Adipocyte (in vitro differentiated cells): ENCODE measurements at places on chromosomes 5 and 9.

DNA sequence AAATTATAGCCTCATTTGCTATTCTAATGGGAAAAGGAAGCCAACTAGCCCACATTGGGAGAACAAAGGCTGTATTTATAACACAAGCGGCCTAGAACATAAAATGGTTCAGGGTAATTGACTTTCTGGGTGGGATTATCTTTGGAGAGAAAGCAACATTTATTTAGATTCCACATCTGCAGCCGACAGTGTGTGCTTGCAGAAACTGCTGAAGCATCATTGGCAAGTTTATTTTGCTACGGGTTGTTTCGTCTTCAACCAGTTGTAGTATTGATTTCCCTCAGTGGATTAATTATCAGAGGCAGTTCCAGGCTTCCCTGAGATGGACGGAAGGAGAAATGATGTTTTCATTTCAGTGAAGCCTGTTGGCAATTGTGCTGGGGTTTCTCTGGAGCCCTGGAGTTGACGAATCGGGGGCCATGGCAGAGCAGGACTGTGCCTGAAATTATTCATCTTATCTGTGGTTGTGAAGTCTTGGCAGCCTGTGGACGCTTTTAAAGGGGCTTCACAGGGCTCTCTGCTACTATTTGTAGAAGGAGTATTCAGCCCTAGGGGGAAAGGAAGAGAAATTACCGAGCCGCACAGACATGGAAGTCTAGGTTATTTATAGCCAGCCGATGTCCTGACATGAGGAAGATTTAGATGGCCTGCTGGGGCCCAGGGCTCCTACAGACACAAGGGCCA, 290.6 kb upstream of the IRX4 start:
- DNase-seq = no peak

- peak; percentile 33 for DNase-seq
These were observed 45.3 kb downstream of the FBXW11 start for GRCh38 chr5:171961117-171961516.

DNA sequence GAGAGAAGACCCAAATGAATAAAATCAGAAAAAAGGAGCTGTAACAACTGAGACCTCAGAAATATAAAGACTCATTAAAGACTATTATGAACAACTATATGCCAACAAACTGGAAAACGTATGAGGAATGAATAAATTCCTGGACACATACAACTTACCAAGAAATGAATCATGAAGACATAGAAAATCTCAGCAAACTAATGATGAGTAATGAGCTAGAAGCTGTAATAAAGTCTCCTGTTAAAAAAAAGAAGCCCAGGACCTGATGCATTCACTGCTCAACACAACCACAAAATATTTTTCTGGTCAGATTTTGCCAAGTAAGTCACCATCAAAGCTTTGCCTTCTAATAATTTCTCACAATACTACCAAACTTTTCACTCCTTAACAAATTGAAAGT, 666.7 kb downstream of the LRRC70 start:
- no peak for DNase-seq

GRCh38 chr9:128242828-128243214, 33.0 kb downstream of the GOLGA2 start:
- no peak for DNase-seq

DNA sequence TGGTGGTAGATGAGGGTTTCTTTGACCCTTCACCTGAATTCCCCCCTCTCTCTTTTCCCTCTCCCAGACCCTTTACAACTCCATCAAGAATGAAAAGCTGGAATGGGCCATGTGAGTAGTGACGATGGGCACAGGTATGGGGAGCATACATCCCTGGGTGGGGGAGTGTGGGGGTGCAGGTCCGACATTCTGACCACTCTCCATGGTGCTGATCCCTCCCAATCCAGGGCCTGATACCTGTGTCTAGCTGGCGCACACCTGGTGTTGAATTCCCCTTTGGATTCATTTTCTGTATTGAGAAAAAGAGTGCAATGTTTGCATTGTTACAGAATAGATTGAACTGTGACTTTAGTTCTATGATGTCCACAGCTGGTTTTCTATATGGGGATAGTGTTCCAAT, 40.0 kb downstream of the PSD2 start:
- no peak for DNase-seq

GRCh38 chr5:113531481-113532159, 18.1 kb downstream of the YTHDC2 start:
- peak; percentile 11 for DNase-seq

DNA sequence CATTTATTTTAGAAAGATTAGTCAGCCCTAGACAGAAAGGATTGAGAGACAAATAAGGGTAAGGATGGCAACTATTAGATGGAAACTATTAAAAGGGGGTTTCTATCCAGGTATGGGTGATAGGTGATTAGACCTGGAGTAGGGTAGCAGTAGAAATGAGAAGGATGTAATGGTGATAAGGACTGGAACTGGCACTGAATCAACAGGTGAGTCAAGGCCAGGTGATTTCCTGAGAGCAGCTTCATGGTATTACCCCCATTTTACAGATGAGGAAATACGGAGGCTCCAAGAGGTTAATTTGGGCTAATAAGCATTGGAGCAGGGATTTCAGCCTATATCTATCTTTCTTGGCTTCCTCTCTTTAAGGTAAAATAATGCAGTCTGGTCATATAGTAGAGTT, 55.7 kb downstream of the CAST start:
- no peak for DNase-seq

DNA sequence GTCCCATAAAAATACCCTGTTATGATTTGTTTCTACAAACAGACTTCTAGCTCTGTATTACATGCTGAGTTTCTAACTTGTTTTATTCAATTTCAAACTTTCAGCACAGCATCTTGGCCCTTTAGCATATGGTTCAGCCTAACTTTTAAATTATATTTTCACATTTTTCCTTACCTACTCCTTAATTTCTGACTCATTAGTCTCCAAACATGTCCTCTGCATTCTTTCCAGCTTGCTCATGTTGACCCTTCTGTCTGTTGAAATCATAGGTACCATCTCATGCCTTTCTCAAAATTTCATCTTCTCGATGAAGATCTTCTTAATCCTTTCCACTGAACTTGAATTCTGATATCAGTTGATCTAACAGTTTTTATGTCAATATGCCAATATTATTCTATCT, 200.9 kb upstream of the RIOK2 start:
- DNase-seq = peak; percentile 22

DNA sequence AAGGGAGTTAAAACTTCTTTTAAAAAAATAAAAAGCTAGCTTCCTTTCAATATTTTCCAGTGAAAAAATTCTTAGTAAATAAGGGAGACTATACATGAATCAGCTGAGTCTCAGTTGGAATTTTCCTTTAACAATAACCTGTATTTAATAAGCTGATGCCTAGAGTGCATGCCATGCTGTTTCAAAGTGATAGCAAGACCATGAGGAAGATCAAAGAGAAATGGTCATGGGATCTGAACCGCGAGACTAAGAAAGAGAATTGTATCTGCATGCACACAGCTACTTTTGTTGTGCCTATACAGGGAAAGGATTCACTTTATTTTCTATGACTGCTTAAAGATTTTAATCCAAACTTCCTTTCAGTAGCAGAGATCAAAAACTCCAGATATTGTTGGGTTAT, 2217.0 kb downstream of the MAT2B start:
- no peak for DNase-seq

GRCh38 chr9:98031935-98032334, 24.6 kb upstream of the NANS start:
- DNase-seq = peak; percentile 36

- DNase-seq = no peak
These were observed 39.2 kb upstream of the LRRTM2 start for GRCh38 chr5:138914338-138914737.

- peak; percentile 80 for DNase-seq
These were observed 50.9 kb upstream of the CEMIP2 start for GRCh38 chr9:71819115-71819739.

GRCh38 chr5:23385036-23385435, 122.4 kb upstream of the PRDM9 start:
- DNase-seq = no peak

DNA sequence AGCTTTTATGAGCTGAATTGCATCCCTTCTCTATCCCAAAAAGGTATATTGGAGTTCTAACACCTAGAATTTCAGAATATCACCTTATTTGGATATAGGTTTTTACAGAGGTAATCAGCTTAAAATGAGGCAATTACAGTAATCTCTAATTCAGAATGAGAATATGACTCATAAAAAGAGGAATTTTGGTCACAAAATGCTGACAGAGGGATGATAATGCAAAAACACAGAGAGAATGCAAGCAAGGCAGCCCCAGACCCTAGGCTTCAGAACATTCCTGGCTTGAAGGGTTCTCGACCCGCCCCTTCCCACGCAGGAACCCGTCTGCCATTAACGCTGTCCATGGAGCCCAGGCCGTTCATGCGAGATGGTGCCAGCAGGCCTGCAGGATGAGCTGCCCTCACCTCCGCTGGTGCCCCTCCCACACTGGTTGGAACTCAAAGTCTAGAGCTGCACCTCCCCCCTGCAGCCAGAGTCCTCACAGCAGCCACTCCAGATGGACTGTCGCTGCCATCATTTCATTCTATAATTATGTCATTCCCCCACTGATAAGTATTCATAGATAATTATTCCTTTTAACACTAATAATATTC, 1173.4 kb upstream of the ACO1 start:
- DNase-seq = no peak

DNA sequence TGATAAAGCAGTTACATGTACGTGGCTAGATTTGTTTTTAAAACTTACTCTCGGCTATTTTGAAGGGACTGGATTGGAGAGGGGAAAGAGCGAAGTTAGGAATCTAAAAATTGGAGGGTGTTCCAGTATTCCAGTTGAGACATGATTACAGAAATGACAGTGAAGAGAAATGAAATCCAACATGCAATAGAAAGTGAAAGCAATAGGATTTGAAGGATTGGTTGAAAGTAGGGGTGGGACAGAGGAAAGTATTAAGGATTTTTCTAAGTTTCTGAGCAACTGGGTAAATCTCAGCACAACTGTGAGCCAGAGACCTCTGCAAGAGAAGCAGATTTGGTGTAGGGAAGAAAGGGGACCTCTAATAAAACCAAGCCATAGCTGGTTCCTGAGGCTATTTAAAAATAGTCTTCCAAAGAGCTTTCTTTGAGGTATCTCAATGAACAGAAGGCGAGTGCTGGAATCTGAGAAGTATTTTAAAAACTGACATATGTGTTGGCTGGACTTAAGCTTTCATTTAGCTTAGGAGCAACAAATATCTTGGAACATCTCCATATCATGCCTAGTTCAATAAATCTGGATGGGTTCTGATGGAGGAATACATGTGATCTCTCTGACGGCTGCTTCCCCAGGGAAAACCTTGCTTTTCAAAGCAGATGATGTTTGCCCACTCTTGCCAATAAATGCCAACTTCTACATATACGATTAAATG, 110.4 kb upstream of the IFNK start:
- peak; percentile 13 for DNase-seq

- peak; percentile 52 for DNase-seq
These were observed 892.9 kb downstream of the NR2F1-AS1 start for GRCh38 chr5:92687821-92688722.

DNA sequence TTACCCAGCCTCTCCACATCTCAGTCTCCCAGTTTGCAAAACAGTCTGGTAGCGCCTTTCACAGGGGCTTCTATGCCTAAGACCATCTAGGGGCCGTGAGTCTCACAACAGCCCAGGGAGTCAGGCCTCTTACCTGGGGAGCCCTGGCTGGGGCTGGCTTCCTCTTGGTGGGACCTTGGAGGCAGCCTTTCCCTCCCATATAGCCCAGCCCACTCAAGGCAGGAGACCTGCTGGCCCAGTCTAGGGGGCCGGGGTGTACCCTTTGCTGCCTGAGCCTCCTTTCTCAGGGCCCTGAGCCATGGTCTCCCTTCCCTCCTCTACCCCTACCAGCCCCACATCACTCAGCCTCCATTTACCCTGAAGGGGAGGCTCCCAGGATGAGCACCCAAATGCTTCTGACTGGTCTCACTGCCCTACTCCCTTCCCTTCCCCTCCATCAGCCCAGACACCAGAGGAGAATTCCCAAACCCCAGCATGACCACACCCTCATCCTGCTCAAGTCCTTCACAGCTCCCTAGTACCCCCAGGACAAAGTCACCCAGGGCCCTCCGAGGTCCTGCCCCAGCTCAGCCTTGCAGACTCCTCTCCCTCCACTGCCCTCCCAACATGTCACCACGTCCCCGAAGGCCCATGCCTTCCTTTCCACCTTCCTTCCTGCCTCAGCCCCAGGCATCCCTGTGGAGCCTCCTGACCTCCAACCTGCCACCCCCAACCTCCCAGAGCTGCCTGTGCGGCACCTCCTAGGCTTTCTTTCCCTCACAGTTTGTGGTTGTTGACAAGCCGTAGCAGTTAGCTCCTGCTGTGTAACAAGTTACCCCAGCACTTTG, 55.3 kb downstream of the BARX1 start:
- DNase-seq = no peak

GRCh38 chr5:83927140-83927733, 206.6 kb upstream of the HAPLN1 start:
- peak; percentile 81 for DNase-seq

DNA sequence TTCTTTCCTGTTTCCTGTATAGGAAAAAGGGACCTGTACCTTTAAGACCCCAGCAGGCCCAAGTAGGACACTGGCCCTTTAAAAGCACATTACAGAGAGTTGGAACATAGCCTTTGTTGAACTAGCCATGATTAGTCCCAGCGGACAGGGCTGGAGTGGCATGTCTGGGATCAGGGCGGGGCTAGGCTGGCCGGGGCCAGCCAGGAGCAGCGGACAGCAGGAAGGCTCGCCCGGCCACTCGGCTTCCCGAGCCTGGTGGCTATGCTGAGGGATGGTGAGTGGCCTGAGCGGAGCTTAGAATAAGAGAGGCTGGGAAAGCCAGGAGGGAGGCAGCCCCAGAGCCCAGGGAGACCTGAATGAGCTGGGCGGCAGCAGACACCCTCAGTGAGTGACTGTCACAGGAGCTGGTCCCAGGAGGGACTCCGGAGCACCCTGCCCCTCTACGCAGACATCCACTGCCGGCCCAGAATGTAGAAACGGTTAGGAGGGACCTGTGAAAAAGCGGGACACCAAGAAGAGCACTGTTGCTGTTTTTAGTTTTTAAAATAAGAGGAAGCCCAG, 92.1 kb downstream of the DAB2IP start:
- peak; percentile 91 for DNase-seq

GRCh38 chr9:26292943-26293342, 599.7 kb downstream of the CAAP1 start:
- peak; percentile 57 for DNase-seq

GRCh38 chr9:130495067-130495466, 50.3 kb downstream of the ASS1 start:
- no peak for DNase-seq

DNA sequence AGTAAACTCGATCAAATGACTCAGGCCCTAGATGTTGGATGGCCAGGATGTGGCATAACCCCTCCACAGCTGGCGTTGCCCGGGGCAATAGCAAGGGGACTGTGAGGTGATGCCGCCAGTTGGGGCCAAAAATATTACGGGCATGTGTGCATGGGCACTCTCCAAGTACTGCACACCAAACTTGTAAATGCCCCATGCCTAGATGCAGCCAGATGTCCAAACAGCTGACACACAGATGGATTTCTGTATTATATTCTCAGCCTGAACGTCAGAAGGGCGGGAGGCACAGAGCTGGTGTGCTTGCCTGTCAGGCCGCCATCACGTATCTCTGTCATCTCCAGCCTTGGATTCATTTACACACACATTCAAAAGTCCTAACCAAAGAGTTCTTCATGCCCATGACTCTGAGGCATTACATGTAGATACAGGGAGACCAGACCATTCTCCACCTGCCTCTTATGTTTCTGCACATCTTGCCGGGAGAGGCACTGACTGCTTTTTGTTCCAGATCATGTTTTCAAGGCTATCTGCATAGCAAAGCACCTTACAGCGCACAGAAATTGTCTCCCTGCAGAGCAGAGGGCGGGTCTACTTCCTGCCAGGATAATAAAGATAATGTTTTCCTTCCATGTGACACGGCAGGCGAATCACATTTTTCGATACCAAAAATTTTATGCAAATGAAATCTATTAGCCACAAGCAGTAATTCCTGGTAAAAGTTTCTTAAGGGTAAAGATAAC, 200.9 kb upstream of the ADAMTS16 start:
- DNase-seq = no peak
